ENCODE measurements at places on chromosomes 7 and 10.
A peak's percentile ranks its signal among the peaks of the same experiment; 100 is the strongest.

DNA sequence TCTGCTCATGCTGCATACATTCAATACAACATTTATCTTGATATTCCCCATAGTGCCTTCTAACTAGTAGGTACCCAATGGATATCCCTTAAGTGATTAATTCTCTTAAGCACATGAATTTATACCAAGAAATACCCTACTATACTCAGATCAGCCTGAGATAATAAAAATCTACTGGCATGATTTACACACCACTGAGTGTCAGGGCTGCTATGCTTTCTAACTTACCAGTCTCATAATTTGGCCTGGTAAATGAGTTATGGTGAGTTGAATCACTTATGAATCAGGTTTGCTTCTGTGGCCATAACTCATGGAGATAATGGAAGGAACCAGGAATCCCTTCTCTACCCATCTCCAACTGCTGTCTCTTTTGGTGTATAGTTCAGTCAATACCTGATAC, 122.8 kb downstream of the THSD7A start:
- no peak for DNase-seq

- no peak for DNase-seq
Measured at GRCh38 chr7:55432939-55433784, 68.0 kb downstream of the LANCL2 start.

GRCh38 chr10:48456808-48457761, 147.8 kb downstream of the ARHGAP22 start:
- DNase-seq: no peak

DNA sequence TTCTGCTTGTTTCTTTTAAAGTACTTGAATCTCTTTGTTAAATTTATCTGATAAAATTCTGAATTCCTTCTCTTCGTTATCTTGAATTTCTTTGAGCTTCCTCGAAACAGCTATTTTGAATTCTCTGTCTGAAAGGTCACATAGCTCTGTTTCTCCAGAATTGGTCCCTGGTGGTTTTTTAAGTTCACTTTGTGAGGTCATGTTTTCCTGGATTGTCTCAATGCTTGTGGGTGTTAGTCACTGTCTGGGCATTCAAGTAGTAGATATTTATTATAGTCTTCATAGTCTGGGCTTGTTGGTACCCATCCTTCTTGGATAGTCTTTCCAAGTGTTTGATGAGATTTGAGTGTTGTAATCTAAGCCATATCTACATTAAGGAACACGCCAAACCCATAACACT, 1060.6 kb downstream of the LRMDA start:
- DNase-seq: no peak

DNA sequence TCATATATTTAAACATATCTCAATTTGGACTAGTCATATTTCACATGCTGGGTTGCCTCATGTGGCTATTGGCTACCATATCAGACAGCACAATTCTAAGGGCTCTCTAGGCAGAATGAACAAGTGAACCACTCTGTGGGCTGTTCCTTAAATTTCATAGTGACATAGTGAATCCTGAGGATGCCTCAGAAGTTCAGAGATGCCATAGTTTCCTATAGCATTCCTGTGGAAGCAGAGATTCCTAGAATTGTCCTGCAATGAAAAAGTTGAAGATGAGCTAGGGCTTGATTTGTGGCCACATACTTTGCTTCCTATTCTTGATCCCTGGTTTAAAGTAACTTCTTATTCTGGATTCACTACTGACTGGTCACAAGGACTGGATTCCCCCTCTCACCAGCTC, 35.6 kb downstream of the MKX start:
- DNase-seq: no peak

DNA sequence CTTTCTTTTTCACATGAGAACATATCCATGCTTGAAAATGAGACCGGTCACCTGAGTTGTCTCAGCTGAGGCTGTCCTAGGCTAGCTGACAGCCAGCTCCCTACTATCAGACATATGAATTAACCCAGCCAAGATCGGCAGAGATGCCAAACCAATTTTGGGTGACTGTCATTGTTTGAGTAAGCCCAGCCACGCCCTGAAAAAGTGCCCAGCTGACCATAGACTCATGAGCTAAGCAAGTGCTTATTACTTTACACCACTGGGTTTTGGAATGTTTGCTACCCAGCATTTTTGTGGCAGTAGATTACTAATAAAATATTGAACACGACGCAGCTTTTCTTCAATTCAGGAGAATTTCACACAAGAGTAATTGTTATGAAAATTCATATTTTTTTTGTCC, 265.2 kb upstream of the LYZL1 start:
- DNase-seq: no peak

DNA sequence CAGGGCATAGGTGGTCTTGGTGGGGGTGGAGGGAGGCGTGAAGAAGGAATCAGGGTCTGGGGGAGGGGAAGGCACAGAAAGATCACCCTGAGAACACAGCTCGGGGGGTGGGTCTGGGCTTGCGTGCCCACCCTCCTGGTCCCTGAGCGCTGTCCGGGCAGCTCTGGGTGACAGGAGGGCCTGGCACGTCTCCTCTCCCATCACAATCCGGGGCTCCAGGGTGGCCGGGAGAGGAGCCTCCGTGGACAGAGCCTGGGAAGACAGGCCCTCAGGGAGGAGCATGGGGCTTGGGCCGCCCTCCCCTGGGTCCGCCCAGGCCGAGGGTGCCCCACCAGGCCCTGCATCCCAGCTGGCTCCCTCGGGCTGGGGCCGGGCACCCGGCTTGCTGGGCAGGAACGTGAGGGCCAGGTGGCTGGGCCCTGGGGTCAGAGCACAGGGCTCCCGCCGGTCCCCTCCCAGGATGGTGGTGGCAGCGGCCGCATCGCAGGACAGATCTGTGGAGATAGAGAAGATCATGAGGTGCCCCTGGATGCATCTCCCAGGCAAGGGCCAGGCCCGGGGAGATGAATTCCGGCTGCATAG, 3.1 kb downstream of the NACAD start:
- no peak for DNase-seq

DNA sequence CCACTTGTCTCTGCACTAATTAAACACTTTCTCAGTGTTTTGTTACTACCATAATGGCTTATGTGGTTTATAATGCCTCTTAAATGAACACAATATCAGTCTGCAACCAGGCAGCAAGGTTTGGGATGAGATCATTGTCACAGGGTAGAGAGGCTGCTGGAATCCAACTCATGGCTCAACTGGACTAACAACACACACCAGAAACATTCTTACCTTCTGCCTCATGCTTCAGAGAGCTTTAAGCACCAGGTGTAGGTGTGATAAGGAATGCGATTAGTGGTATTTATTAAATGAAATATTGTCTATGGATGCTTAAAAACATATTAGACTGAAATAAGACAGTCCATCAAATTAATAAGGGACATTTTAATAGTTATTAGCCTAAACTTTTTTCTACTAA, 25.4 kb downstream of the PTF1A start:
- no peak for DNase-seq

- DNase-seq: no peak
Measured at GRCh38 chr10:99852481-99853213, 70.2 kb downstream of the ABCC2 start.

GRCh38 chr7:6168477-6168868, 104.0 kb downstream of the CYTH3 start:
- no peak for DNase-seq

GRCh38 chr7:151057506-151057988, at the start of gene CDK5:
TSS of gene CDK5 (minus strand) at chr7:151057897. CDS start at chr7:151057848, 49 bp downstream.
- DNase-seq: no peak

DNA sequence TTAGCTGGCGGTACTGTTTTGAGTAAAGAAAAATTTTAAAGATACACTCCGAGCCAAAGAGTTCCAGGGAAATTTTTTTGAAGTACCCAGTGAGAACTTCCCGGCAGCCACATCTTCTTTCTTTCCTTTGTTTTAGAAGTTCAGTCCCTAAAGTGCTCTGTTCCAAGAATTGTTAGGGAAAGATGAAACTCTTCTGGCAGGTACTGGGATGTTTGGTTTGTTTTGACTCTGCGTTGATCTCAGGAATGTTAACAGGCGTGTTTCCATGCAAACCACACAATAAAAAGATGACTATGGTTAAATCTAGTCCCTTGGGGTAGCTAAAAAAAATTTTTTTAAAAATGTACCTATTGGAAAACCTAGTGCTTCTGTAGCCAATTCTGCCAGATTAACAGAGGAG, 224.7 kb upstream of the PHYHIPL start:
- DNase-seq: no peak

GRCh38 chr7:42947521-42947920, 15.3 kb downstream of the MRPL32 start:
- DNase-seq: no peak

- no peak for DNase-seq
Measured at GRCh38 chr7:5351507-5352265, 68.9 kb downstream of the SLC29A4 start.

DNA sequence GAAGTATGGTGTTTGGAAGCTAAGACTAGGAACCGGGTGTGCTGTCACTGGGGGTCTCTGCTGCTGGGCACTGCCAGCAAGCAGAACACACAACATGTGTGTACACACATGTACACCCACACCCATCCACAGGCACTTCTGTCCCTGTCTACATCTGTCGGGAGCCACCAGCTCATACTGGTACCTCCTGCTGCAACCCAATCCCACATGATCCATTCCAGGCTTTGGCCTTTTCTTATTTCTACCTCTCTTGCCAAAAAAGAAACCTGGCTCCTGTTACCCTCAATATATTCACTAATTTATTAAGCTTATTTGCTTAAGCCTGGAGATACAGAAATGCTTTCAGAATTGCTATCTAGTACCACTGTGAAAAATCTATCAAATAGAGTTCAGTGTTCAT, 246.0 kb downstream of the DIP2C start:
- no peak for DNase-seq

- DNase-seq: no peak
Measured at GRCh38 chr10:60817398-60817805, 39.1 kb downstream of the CDK1 start.

- no peak for DNase-seq
Measured at GRCh38 chr7:49702099-49702498, 71.3 kb upstream of the VWC2 start.

GRCh38 chr10:130021383-130021950, 57.4 kb upstream of the EBF3 start:
- no peak for DNase-seq

GRCh38 chr7:99472561-99473314, at the start of gene ZNF789:
TSS of gene ZNF789 (plus strand) at chr7:99472890. CDS start at chr7:99476457, 3,567 bp downstream.
- DNase-seq: peak; percentile 97

- DNase-seq: no peak
Measured at GRCh38 chr10:3477683-3478082, 305.1 kb upstream of the PITRM1 start.

DNA sequence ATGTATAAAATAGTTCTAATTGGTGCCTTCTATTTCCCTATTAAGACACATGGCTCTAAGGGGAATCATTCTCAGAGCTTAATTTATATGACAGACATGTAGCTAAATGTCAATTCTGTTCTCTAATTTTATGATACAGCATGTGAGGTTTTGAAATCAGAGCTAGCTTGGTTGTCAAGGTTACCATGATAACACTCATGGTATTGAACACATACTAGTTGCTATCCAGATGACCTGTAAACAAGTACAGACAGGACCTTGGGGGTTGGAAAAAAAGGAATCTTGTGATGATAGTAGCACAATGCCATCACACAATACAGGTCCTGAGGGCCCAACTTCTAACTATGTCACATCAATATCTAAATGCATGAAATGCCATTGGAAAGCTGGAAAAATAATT, 49.2 kb downstream of the RHOBTB1 start:
- DNase-seq: no peak

GRCh38 chr10:29224631-29225030, 64.2 kb upstream of the LYZL1 start:
- no peak for DNase-seq

DNA sequence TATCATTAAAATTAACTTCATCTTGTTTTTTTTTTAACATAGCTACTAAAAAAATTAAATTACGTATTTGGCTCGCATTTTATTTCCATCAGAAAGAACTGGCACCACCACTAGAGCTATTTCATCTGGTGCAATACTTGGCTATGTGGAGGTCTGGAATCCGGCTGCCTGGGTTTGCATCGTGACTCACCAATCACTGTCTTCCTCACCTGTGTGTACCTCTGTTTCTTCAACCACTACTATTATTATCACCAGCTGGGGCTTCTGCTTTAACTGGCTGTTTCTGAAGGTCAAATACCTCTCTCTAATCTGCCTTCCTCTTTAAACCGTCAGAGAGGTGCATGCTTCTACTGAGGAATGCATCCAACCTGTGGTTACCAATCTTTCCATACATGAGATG, 6.5 kb downstream of the WDR91 start:
- no peak for DNase-seq

DNA sequence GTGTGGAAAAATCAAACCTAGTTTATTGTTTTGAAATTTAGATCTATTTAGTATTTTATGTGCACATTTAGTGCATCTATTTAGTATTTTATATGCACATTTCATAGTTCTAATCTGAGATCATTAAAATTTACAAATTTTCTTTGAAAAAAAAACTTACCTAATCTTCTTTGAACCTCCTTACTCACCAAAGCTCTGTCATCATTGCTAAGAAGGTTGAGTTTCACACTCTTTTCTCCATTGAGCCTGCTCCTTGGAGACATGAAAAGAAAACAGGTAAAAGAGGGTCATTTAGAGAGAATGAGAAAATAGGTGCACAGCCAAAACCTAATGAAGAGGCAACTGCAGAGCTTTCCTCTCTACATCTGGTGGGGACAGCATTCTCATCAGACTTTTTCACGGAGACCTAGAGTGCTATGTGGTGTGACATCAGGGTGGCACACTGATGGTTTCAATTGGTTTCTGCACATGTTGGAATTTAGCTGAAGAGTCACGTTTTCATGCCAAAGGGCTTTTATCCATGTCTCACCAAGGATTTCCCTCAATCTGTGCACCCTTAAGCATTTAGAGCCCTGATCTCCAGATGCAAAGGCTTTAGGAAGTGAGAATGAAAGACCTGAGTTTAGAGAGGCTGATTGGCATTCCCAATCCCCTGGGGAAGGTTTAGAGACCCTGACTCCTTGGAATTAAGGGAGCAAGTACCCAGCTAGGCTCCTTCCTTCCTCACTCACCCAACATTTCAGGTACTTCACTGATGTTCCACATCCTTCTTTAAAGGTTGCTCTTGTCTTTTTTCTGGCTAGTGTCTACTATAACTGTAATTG, 89.2 kb upstream of the CAPZA2 start:
- no peak for DNase-seq

DNA sequence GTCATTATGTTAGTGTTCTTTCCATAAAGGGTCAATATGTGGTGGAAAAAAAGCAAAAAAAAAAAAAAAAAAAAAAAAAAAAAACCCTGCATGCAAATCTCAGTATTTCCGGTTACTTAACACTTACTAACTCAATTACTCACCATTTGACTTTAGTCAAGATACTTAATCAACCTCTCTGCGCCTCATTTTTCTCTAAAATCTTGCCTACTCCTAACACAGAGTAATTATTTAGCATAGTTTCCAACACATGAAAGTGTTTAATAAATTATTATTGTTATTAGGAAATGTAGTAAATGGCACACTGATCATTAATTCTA, 27.8 kb downstream of the PPP1R3A start:
- DNase-seq: no peak

DNA sequence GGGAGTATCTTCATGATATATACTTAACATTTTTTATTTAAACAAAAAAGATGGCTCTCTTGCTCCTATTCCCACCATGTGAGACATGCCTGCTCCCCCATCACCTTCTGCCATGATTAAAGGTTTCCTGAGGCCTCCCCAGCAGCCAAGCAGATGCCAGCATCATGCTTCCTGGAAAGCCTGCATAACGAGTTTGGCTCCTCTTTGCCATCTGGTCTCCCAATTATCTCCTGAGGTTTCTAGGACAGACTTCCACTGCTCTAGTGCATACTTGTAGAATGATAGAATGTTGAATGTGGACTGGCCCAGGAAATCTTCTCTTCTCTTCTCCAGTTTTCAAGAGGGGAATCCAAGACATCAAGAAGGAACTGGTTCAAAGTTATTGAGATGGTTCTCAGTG, 45.9 kb upstream of the ELAPOR2 start:
- no peak for DNase-seq
